ENCODE measurements at places on chromosomes 1 and 21.
A peak's percentile ranks its signal among the peaks of the same experiment; 100 is the strongest.

DNA sequence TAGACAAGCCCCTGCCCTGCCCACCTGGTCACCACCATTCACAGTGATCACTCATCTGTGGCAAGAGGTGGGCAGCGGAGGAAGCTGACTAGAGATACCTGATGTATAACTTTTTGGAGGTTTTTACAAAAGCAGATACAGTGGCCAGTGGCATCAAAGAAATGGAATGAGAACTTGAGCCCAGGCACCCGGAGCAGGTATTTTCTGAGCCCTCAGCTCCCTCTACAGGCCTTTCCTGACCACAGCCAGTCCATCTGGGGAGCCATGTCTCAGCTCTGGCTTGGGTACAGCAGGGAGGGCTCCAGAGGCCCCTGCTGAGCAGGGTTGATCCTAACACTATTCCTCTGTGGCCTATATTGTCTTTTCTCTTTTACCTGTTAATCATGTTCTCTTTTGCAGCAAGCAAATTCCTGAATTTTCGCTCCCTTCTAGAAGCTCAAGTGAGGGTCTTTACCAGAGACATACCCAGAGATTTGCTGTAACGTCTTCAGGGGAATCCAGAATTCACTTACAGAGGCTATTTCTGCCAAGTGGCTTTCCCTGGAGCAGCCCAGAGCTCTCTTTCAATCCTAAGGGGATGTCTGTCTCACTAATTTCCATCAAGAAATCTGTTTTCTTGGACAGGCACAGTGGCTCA is 27.3 kb downstream of the GPR157 start:
- no peak for DNase-seq

- no peak for DNase-seq
Measured at GRCh38 chr1:179824265-179824664, 53.3 kb downstream of the TOR1AIP2 start.

- no peak for DNase-seq
Measured at GRCh38 chr1:15427280-15427666, 11.0 kb upstream of the CTRC start.

DNA sequence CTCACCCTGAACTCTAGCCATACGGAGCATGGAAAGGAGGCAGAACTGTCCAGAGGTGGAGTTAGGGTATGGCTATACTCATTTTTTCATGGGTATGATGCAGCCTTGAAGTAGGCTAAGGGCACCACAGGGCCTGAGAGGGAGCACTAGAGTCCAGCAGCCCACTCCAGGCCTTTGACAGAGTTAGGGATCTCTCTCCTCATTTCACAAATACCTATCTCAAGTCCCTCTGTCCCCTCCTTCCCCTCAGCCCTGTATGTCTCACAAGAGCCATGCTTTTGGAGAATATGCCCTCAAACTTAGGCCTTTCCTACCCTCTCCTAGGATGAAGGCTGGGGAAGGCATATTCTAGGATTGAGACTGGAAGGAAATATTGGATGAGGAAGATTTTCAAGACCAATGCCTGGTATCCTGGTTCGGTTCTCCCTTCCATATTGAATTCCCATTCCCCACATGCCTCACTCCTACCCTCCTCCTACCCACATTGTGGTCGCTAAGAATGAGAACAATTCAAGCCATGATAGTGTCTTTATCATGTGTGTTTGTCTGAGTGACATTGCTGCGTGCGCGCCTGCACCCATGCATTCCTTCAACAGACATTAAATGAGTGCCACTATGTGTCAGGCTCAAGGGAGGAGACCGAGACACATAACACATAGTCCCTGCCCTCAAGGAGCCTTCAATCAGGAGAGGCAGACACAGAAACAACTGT is 2.6 kb upstream of the NECTIN4 start:
- DNase-seq: no peak

DNA sequence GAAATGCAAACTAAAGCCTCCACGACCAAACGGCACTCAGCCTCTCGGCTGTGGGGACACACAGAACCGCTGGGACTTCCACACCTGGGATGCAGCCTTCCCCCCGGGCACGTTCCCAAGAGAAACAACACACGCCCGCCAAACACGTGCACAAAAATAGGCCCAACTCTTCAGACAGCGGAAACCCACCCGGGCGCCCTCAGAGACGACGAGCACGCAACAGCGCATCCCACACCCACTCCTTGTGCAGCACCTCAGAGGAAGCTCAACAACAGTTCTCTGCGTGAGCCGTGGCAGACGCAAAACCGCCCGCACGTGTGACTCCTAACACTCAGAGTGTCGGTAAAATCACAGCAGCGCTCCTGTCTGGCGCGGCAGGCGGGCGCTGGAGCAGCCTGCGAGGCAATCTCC is 5.3 kb downstream of the C1orf159 start:
- no peak for DNase-seq

DNA sequence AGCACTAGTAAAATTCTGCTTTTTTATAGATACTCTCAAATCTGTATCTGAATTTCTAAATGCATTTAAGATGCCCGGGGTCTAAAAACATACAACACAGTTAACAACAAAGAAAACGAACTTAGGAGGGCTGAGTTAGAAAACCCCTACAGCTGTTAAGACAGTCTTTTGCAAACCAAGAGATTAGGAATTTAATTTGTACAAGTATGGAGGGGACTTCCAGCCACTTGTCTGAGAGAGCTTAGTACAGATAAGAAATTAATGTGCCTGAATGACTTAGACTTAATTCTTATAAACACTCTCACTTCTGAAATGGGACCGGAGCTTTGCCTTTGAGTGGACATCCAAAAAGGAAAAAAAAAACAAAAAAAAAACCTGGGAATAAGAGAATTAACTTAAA is 61.6 kb downstream of the SMYD3 start:
- no peak for DNase-seq

DNA sequence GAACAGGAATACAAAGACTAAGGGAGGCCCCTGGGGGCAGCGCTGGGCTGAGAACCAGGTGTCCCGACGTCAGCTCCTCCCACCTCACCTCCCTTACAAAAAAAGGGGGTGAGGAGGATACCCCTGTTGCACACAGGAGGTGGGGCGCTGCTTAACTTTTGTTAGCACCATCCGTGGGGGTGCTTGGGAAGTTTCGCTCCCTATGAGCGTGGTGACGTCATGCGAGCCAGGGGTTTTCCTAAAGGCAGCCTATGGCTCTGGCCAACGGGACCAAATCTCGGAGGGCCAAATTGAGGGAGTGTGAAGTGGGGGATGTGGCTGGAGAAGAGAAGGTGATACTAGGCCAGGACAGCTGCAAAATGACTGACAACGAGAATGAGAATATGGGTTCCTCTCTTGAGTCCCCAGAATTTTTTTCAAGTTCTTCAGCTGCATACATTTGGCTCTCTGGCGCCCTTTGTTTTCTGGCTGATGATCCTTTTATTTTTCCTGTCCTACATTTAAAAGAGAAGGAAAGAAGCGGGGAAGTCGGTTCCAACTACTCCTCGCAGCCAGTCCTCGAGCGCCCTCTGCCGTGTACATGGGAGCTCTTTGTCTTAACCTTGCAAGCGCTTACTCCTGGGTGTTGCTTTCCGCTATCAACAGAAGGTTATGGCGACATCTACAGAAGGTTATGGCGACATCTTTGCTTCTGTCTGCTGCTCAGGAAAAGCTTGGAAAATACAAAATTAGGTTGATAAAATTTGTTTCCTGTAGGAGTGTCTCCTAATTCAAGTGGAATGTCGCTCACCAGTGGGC is 48.0 kb upstream of the ZC3H11B start:
- DNase-seq: peak; percentile 8

DNA sequence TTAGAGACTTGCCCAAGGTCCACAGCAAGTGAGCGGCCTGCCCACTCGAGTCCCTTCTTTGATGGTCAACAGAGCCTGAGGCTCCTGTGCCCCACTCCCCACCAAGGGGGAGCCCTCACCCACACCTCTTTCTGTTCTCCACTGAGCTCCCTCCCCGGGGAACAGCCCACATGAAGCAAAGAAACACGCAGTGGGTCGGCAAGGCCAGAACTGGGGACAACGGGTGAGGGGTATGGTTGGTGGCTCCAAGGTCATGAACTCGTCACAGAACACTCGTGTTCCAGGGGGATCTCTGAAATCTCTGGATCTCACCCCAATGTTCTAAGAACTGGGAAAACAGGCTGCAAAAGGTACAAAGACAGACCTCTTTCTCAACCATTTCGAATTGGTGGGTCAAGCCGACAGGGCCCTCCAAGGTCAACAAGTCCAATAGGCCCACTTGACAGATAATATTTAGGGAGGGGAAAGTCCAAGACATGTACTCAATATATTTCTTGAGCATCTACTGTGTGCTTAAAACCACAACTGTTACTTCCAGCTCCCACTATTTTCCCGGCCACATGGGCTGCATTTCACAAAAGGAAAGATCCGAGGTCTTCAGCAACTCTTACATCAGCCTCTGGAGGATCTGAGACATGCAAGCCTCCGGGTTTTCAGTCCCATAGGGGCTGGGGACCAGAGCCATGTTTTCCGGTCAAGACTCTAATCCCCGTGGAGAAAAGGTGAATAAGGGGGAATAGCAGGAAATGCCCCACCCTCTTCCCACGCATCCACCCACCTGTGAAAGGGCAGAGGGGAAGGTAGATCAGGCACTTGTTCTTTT is 1.1 kb upstream of the RAP1GAP start:
- DNase-seq: no peak

DNA sequence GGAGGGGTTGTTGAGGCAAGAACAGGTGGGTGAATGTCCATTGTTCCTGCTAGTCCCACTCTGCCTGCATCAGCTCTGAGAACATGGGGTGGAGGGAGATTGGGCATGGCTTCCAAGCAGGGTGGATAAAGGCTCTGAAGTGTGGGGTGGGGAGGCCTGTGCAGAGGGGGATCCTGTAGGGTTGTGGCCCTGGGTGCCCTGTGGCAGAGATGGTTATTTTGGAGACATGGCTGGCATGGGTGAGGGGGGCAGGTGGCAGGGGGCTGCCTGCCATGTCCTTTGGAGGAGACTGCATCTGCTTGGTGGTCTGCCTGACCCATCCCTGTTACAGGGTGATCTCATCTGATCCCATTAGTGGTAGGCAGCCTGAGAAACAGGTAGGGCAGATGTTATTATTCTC is 11.2 kb downstream of the MYOG start:
- no peak for DNase-seq

DNA sequence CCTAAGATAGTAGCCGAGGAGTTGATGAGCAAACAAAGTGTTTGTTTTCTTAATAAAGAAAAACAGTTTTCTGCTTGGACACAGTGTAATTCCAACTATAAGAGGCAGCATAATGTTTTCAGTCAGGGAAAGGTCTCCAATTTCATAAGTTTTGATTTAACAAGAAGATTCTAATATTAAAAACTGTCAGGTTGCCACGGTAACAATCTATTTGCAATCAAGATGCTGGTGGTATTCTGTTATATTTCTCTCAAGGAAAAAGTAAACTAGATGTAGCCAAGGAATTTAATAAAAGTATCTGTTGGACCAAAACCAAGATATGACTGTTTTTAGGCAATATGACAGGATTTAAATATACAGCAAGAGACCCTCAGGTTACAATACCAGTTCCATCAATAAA is 211.7 kb downstream of the SMYD3 start:
- no peak for DNase-seq

DNA sequence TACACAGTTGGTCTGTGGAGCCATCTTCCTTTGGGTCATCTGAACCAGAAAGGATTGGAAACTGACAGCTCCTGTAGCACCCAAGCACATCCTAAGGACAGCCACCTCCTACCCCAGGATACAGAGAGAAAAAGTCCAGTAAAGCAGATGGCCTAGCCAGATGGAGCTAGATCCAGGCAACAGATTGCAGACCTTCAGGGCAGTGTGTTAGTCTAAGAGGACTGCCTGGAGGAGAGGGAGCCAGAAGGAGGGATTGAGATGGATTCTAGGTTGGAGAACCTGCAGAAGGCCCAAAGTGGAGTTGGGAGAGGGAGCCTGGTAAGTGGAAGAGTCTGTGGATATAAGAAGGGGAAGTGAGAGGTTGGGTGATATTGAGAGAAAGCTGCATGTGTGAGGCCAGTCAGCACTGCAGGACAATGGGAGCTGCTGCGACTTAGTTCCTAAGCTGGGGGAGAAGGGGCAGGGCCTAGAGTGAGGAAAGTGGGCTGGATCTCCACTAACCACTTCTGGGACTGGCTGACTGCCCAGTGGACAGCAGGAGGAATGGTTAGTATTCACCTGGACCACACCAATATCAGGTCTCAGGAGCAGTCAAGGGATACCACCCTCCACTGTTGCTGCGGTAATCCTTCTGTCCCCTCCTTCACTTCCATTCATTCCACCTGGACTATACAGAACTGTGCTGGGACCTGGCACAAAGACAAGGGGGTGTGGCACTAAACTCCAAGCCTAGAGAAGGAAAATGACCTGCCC is 13.4 kb downstream of the BCAN start:
- DNase-seq: no peak

DNA sequence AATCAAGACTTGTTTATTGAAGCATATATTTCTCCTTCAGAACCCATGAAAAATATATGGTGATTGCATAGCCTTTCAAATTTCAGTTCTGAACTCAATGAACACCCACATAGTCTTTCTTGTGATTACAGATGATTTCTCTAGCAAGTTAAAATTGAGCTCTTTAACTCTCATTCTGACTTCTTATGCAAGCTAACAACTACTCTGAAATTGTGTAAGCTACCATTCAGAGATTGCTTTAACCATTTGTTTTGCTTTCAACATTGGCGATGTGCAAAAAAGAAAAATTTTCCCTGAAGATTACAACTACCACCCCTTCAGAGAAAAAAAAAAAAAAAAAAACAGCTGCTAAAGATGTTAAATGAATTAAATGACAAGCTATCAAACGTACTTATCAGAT is 193.9 kb downstream of the DAB1 start:
- DNase-seq: no peak

DNA sequence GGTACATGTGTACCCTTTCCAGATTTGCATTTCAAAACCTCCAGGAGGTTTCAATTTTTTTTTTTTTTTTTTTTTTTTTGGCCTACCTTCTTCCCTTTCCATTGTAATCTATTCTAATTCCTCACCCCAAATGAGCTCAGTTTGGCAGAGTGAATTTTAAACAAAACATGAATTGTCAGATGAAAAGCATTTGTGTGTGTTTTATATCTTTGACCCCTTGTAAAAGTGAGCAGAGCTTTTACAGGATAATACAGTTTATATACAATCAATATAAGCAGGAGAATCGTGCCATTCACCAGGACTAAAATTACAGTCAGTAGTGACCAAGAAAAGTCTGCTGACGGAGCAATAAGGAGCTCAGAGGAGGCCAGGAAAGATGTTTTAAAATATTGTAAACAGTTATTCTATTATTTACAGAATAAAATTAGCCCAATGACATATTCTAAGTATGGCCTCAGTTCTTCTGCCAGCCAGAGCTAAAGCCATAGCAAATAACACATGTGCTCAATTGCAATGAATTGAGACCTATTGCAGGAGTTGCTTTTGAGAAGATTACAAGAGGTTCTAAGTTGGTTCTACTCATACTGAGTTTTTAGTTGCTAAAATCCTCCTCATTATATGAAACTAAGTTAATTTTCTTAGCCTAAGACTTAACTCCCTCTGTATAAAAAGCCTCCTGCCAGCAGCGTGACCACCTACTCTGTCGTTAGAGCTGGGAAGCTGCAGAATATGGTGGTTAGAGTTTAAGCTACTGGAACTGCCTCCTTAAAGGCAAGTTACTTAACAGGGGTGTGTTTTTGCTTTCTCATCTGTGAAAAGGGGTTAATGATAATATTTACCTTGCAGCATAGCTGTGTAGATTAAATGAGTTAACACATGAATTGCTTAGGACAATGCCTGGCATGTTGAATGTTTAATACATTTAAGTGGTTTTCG is 50.8 kb upstream of the ZNF326 start:
- no peak for DNase-seq

Data from CD4-positive, alpha-beta T cell treated with Interleukin-2 at 100 ng/mL for 4 hours (primary cell).